Stromal cell of bone marrow (primary cell): ENCODE measurements at places on chromosomes 2 and 18.

- DNase-seq: no peak
Measured at GRCh38 chr18:57976230-57976773, 67.7 kb upstream of the NEDD4L start.

DNA sequence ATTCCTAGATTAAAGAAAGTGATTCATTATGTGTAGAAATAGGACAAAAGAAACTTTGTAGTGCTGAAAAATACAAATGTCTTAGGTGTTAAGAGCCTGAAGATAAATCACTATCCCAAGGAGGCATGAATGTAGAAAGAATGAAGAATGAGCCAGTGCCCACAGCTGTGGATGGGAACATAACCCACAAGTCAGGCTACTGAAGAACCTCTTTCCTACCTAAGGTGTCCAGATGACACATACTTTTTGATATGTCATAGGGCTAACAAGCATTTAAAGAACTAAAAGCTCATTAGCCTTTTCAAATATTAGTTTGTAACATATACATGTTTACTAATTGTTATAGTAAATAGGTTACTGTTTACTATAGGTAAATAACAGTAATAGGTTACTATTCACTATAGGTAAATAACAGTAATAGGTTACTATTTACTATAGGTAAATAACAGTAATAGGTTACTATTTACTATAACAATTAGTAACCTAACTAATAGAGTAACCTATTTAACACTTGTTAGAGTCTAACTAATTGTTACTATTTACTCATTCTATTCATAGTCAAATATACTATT, 275.0 kb upstream of the KYNU start:
- no peak for DNase-seq

GRCh38 chr2:134244587-134244986, 9.3 kb upstream of the MGAT5 start:
- no peak for DNase-seq

DNA sequence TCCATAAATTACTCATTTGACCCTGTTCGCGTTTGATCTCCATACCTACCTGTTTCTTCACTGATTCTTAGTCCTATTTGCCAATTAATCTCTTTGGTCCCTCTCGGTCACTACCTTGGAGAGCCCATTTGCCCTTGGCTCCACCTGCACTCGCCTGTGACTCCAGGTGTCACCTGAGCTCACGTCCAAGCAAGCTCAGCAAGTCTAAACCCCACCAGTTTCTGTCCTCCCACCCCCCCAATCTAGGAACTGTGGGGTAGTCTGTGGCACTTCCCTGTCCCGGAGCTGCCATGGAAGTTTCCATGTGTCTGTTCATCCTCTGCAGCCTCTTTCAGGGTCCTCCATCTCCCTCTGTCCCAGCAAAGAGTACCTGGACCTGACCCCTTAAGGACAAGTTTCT, 68.1 kb upstream of the BCL2L11 start:
- DNase-seq: no peak

GRCh38 chr2:100919316-100919715, 82.8 kb upstream of the RPL31 start:
- no peak for DNase-seq

DNA sequence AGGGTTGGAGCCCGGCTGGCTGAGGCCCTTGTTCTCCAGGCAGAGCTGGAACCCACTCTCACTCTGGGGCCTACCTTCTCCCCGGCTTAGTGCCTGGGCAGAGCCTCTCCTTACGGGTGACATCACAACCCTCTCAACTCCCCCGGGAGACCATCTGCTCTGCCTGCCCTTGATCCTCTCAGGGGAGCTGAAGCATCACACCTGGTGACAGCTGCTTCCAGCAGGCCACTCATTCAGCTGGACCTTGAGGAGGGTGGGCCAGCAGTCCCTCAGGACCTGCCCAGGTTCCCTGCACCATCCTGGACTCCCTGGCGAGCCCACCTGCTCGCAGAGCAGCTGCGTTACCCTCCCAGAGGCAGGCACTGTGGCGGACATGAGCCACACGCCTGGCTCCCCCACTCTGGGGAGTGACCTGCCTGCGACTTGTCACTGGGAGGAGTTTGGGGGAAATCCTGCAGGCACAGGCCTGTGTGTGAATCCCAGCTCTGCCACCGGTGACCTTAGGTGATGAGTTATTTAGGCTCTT, 13.1 kb downstream of the HS6ST1 start:
- no peak for DNase-seq
